ENCODE measurements at places on chromosomes 3 and 15.

- no peak for DNase-seq
These were observed 1.6 kb upstream of the UBE2Q2 start for GRCh38 chr15:75841626-75842025.

DNA sequence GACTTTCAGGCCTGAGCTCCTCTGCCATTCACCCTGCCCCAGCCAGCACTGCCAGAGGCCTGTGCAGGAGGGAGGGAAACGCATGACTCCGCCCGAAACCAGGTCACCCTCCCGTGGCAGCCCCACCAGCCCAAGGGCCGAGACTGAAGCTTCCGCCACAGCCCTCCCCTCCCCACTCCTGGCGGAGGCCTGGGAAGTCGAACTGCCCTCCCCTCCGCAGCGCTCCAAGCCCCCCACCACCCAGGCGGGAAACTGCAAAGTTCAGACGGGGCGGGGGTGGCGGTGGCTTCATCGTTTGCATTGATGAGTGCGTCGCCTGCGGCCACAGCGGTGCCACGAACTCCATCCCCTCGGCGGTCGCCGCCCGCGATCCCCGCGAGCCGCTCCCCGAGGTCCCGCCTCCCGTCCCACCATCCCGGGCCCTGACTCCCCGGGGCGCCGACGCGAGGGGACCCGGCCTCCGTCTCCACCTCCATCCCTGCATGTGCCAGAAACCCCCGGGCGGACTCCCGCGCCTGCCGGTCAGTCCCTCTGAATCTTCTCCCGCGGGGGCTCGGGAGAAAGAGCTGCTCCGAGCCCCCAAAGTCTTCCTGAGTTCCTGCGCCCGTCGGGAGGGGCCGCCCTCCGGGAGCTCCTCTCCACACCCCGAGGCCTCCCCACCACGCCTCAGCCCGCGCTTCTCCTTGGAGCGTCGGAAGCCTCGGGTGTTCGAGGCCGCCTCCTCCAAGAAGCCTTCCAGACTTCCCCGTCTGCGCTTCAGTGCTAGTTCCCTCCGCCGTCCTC, 698 bp downstream of the MELTF start:
- no peak for DNase-seq

GRCh38 chr3:50203113-50203808, 1.8 kb upstream of the SLC38A3 start:
- DNase-seq, result no peak

- DNase-seq, result no peak
These were observed 40.0 kb downstream of the DNAJC13 start for GRCh38 chr3:132457286-132457685.

DNA sequence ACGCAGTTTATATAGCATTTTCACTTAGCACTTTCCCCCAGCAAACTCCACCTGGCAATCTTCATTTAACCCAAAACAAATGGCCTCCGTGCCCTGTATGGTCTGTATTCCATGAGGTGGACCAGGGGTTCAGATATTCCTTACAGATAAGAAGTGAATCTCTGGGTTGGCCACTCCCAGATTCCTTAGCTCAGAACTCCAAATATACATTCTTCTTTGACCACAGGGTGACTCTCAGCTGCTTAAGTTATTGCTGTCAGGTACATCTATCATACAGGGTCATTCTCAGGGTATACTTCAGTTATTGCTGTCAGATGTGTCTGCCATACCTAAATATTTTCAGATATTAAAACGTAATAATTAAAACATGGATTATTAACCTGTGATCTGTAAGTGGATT, 229.8 kb downstream of the TBL1XR1 start:
- DNase-seq, result no peak

DNA sequence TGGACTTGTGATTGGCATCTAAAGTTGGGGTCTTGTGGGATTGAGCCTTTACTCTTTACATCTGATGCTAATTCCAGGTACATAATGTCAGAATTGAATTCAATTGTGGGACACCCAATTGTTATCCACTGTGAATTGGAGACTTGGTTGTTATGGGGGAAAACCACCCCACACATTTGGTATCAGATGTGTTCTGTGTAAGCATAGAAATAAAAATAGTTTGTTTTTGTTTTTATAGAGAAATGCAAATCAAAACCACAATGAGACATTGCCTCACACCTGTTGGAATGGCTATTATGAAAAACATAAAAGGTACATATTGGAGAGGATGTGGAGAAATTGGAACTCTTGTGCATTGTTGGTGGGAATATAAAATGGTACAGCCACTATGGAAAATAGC, 58.5 kb downstream of the CPA3 start:
- DNase-seq, result no peak

GRCh38 chr3:125428216-125428830, 53.2 kb upstream of the ZNF148 start:
- DNase-seq, result no peak

- no peak for DNase-seq
These were observed 653.2 kb downstream of the ROBO2 start for GRCh38 chr3:77693147-77693546.

DNA sequence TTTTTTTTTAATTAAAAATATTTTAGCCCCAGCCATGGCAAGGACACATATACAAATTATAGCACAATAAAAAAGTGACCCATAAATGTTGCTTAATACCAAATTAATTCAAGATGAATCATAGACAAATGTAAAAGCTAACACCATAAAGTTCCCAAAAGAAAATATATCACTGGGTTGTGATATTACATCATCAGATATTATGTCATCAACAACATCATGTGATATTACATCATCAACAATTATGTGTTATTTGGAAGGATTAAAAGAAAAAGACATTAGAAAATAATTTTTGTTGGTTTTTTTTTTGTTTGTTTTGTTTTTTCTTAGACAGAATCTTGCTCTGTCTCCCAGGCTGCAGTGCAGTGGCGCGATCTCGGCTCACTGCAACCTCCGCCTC, 34.5 kb upstream of the ABHD10 start:
- no peak for DNase-seq

DNA sequence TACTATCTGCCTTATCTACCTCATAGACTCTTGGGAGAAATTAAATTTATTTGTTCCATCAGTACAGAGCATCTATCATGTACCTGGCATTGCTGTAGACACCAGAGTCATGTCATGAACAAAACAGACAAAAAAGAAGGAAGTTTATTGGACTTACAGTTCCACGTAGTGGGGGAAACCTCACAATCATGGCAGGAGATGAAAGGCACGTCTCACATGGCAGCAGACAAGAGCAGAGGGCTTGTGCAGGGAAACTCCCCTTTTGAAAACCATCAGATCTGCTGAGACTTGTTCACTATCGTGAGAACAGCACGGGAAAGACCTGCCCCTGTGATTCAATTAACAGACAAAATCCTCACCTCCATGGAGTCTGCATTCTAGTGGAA, 25.6 kb upstream of the ACAP2 start:
- no peak for DNase-seq

- DNase-seq, result no peak
These were observed 1.1 kb downstream of the TM4SF4 start for GRCh38 chr3:149475451-149476060.

DNA sequence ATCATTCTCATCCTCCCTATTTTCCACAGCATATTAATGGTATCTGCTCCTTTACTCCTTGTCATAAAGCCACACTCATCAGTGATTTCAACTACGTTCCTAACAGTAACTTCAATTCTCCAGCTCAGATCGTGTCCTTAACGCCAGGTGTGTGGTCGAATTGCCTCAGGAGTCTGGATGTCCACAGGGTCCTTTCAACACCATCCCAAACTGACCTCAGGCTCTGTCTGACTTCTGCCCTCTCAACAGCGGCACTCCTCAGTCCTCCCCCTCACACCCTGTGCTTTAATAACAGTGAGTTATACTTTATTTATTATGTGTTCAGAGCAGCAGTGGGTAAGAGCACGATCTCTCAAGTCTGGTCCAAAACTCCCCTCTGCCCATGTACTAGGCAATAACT, 42.4 kb downstream of the ST3GAL6 start:
- DNase-seq, result no peak

GRCh38 chr15:57732526-57733331, 26.2 kb downstream of the POLR2M start:
- no peak for DNase-seq

DNA sequence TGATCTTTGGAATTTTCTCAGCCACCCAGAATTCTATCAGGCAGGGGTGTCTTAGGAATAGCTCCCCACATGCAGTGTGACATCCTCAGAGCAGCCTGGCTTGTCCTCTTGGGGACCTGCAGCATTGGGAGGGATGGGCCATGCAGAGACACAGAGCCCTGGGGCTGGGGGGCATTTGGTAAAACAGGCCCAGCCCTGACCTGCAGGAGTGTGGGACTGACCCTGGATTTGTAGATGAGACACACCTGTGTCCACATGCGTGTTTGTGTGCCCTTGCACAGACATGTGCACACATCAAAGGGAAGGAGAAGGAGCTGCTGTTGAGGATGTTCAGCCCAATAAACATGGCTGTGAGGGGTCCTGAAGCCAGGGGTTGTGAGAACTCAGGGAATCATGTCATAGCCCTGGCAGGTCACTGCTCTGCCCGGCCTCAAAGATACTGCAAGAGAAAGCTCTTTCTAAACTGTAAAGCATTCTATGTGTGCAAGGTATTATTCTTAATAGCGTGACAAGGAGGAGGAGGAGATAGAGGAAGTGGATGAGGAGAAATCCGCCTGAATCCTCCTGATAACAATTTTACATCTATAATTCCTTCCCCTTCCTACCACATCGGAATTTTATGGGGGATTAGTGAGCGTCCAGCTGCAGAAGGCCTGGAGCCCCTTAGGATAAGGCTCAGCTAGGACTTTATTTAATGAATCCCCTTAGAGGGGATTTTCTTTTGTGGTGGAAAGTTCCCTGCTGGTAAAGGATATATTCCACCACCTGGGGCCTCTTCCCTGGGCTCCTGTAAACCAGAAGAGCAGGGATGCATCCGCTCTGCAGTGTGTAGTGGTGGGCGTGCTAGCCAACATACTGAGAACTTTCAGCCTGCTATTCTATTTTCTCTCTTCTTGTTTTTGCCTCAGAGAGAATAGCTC, 245.5 kb downstream of the EPHB1 start:
- DNase-seq, result no peak

DNA sequence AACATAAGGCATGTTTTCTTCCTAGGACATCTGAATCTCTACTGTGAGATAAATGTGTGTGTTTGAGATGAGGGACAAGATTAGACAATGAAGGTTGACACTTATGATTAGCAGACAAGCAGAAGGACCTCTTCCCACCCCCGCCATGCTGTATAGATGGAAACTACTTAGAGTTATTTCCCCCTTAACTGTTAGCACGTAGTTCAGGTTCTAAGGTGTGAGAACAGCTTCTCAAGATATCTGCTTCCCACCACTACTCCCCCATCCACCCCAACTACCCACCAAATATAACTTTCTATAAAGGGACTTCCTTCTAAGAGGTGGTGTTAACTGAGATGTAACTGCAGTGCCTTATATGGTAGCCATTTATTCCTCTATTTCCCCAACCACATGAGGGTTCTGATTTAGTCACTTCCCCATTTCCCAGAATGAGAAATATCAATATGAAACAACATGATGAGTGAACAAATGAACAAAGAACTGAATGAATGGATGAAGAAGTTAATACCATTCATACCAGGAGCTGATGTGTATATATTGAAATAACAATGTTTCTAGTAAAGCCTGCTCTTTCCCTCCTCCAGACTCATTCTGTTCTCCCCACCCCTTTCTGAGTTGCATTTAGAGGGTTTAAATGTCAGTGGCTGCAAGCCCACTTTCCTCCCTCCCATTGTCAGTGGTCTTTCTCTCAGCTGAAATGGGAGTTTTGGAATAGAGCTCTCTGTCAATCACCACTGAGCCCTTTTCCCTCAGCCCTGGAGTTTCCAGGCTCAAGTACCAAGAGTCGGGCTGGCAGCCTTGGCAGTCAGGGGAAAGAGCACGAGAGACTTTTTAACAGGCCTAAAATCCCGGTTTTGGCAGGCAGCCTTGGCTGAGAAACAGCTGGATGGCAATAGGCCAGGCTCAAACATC, 7.7 kb upstream of the RFTN1 start:
- no peak for DNase-seq

DNA sequence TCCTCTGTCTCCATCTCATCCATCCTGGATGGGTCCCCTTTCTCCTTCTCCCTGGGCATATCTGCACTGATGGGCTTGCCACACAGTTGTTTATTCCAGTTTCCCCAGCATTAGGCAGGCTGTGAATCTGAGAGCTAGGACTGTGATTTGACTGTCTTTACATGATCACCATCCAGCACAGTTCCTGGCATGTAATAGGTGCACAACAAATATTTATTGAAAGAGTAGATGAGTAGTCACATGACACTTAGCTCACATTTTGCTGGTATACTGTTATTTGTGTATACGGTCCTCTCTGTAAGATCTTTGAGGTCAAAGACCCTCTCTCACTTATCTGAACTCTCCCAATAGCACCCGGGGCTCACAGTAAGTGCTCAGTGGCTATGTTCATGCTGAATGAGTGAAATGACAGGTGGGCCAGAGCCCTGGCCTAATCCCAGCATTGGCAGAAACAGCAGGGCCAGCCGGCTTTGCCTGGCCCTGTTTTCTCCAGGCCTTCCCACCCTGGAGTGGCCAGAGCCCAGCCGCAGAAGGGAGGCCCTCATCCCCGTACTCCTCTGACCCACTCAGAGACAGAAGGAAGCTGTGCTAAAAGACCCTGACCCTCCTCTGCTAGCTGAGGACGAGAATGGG, 16.2 kb upstream of the BAHD1 start:
- DNase-seq, result no peak

- no peak for DNase-seq
These were observed 4.6 kb upstream of the TPRG1 start for GRCh38 chr3:189167027-189167766.

DNA sequence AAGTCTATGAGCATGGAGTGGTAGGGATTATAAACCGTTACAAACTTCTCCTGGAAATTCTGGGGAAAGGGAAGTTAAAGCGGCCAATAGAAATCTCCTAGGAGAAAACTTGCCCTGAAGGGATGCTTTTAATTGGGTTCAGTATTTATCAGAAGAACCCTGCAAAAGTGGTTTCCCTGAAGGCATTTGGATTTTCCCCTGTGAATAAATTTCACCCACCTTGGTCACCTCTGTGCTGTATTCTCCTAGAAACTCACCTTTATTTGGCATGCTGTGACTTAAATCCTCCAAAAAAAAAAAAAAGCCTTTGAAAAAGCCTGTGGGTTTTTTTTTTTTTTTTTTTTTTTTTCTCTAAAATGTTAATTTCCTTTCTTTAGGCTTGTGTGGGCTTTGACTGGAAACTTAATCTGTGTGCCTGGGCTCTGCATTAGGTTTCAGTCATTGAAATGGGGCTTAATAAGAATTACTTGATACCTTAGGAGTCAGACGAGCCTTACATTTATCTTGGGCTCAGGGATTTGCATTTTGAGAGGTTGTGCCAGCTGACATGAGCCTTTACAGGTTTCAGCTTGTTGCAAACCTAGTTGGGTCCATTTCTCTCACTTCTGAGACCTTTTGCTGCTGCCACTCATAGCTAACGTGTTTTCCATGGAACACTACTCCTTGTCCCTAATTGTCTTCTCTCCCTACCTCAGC, 22.0 kb downstream of the TGFBR2 start:
- DNase-seq, result no peak

- no peak for DNase-seq
These were observed 35.7 kb upstream of the PARL start for GRCh38 chr3:183920416-183920815.
